ENCODE measurements at places on chromosomes 6 and 20. TPM values are rescaled to one million over a fixed set of nuclear protein-coding genes. Genes with fewer than 3 reads are reported as not detected.

The TCP11 gene
- total RNA-seq, result 0.32 TPM

The OR2H1 gene
- total RNA-seq, result not detected

The AARS2 gene
- total RNA-seq, result 10.0 TPM

The TAF11 gene
- 15.8 TPM for total RNA-seq

The LY6G6D gene
- not detected for total RNA-seq

- no peak for DNase-seq
These were observed 126.0 kb downstream of the ADGRB3 start for GRCh38 chr6:68760941-68761676.

- no peak for DNase-seq
These were observed 38.6 kb downstream of the PDYN start for GRCh38 chr20:1955217-1955616.

DNA sequence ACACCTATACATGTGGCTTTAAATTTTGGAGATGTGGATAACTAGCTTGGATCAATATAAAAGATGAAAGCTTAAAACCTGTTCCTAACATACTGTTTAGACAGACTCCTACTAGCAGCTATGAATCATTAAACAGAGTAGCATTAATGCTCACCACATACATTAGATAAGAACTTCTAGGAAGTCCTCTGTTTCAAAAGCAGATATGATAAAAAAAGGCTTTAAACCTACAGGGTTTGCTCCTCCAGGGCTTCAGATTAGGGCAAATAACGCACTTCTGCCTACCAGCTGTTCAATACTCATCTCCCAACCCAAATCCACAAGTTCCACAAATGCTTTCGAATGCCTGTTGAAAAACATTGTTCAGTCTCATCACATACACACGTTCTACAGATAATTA is 1.5 kb downstream of the REPS1 start:
- DNase-seq, result peak; percentile 79

DNA sequence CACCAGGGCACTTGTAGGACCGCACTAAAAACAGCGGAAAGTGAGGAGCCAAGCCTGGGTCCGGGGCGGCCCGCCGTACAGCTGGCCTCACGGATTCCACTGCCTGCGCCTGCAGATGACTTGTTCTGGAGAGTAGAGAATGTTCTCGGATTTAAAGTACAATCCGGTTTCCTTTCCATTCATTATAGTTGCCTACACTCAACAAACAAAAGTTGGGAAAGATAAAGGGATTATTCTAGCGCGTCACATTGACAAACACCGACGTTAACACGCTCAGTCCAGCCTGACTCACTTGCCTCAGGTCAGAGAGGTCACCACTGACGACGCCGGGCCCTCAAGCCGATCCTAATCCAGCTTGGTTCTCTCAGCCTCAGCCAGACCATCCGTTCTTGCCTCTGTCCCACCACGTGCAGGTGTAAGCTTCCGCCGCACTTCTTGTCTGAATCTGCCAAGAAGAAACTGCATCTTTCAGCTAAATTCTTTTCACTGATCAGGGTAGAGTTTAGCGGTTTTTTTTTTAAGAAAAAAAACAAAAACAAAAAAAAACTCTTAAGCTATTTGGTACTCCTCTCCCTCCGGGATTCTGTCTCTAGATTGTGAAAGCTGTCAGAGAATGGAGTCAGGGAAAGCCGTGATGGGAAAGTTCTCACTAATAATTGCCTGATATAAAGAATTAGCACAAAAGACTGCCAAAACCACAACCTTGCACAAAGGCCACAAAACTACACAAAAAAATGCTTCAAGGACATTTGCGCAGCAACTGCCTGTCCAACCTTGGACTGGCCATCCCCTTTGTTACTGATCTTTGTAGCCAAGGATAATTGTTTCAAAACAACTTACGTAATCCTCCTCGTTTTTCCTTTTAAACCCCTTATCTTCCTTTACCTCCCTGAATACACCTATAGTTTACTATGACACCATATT is 1.1 kb upstream of the PHF10 start:
- peak; percentile 97 for DNase-seq

DNA sequence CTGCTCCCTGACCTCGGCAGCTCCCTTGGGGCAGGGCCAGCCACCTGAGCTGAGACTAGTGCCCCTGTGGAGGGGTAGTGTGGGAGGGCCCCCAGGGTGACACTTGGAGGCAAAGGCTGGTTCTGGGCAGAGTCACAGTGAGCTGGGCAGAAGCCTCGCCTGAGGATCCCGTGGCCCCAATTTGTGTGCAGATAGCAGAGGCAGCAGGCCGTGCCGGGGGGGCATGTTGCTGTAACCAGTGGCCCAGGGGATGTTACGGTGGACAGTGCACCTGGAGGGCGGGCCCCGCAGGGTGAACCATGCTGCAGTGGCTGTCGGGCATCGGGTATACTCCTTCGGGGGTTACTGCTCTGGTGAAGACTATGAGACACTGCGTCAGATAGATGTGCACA is 2.9 kb downstream of the KLHDC3 start:
- DNase-seq, result no peak

DNA sequence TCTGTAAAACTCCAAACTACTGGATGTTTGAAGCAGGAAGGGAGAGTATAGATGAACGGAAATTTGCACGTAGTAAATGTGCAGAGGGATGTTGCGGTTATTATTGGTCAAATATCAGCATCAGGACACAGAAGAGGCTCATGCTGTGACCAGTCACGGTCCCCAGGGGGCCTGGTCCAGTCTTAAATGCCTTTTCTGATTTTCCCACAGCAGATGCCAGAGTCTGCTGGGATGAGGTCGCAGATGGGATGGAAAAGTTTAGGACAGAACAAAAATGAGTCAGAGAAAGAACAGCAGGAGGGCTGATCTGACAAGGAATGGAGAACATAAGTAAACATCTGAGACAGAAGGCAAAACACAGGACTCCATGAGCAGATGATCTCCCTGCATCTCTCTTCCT is 11.7 kb upstream of the SIRPG start:
- peak; percentile 4 for DNase-seq

- no peak for DNase-seq
These were observed 70.9 kb downstream of the SASH1 start for GRCh38 chr6:148413321-148414091.

GRCh38 chr6:151782560-151782959 is 24.9 kb upstream of the ESR1 start:
- no peak for DNase-seq

DNA sequence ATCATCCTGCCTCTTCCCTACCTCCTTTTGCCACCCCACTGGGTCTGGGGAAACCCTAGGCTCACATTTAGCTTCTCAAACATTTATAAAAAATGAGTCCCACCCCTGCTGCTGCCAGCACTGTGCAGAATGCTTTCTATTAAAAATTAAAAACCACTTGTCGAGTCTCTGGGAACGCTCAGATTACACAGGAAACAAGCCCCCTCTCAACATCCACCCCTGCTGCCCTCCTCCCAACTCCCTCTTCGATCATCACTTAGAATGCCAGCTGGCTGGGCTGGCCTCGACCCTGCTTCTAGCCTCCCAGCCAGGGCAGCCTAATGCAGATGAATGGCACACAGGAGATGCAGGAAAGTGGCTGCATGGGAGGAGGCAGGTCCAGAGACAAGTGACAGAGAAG is 75.8 kb downstream of the CDH22 start:
- DNase-seq, result no peak

Measured in fibroblast of villous mesenchyme (primary cell).